ENCODE measurements at places on chromosomes 6 and 20. TPM values are rescaled to one million over a fixed set of nuclear protein-coding genes. Genes with fewer than 3 reads are reported as not detected.

FNDC1 gene
- total RNA-seq, result 2.3 TPM

RAET1G gene
- total RNA-seq, result 0.52 TPM

GRCh38 chr6:132179955-132180354, 221.3 kb downstream of the MOXD1 start:
- DNase-seq, result no peak

GRCh38 chr6:94217836-94218235, 798.5 kb upstream of the EPHA7 start:
- DNase-seq, result no peak

DNA sequence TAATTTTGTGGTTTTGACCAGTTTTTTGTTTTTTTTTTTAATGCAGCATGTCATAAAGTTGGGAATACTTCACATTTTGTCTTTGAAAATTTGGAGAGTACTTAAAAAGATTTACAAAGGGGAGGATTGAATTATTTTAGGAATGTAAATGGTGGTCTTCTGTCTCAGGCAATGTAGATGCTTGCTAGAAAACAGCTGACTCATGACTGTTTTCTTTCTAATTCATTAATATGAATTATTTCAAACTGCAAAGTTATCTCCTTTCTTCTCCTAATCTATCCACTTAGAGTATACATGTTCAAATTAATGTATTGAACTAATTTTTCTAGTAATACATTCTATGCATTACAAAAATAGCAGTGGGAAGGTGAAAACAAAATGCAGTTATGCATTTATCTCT, 24.9 kb downstream of the HCRTR2 start:
- no peak for DNase-seq

GRCh38 chr20:47957135-47957534, 171.9 kb upstream of the SULF2 start:
- DNase-seq, result no peak

GRCh38 chr6:130306377-130306776, 59.4 kb upstream of the TMEM200A start:
- DNase-seq, result no peak

DNA sequence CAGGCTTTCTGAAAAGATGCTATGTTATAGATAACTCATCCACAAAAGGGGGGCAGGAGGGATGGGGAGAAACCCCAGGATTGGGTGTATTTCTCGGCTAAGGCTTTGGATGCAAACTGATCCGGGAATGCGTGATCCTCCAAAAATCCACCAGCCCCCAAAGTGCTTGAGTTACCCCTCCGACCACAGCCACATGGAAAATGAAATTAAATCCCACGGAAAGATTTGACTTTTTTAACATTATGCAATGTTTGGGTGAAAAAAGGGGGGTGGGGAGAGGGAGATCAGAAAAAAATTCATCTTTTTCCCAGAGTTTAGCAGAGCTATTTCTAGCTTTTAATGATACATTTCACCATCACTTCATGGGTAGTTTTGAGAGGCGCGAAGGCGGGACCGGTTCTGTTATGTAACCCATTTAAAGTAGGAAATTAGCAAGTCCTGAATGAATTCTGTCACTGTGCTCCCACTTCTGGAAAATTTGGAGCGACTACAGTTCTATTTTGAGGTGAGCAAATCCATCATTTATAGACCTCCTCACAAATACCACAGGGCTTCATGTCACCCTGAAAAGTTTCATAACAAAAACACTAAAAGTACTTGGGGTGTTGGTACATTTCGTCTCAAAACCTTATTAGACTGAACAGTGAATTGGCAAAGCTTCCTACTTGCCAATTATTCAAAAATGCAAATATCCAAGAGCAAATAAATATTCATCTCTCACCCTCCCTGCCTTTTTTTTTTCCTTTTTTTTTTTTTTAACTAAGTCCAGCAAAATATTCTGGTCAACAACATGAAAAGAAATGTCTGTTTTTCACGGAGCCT, 51.9 kb upstream of the NFATC2 start:
- DNase-seq, result no peak

- peak; percentile 57 for DNase-seq
Observed at GRCh38 chr6:12233693-12234571, 56.2 kb upstream of the EDN1 start.

DNA sequence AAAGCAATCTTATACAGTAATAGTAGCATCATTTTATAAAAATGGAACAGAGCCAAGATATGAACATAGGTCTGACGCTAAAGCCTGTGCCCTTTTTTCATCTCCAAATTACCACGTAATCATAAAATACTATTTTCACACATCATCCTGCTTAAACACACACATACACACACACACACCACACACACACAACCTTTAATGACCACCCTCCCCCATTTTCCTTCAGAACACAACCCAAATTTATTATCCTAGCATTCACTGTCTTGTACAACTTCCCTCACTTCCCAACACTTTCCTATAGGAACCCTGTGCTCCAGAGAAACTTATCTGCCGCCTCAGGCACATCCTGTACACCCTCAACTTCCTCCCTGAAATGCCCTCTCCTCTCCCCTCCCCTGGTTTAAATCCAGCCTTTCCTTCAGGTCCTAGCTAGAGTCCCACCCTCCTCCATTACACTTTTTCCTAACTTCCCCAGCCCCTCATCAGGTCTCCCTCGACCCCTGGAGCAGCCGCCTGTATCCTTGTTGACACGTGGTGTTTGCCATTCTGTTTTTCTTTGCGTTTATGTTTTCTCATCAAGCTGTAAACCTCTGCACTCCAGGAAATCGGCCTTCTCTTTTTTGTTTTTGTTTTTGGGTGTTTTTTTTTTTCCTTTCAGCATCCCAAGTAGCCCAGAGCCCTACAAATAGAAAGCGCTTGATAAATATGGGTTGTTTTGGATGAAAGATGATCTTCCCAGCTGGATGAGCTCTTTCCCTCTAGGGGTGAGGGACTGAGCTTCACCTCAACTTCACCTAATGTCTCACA, 968 bp upstream of the MMP24 start:
- no peak for DNase-seq

All from mucosa of gallbladder (tissue), 1 donor.